ENCODE measurements at places on chromosomes 2 and 18.

DNA sequence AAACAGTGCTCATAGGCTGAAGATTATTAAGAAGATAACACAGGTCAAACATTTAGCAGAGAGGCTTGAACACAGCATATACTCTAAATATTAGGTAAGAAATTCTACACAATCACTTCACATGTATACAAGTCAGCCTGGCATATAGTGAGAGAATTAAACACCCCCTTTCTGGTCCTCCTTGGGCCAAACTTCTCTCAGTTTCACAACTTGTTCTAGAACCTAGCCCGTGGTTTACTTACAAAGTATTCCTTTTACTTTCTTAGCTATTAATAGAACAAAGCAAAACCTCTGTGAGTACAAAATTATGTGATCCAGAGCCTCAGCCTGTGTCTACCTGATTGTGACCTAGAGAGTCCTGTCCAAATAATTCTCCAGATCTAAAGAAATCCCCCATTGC is 562.8 kb downstream of the TNS1 start:
- DNase-seq = no peak

DNA sequence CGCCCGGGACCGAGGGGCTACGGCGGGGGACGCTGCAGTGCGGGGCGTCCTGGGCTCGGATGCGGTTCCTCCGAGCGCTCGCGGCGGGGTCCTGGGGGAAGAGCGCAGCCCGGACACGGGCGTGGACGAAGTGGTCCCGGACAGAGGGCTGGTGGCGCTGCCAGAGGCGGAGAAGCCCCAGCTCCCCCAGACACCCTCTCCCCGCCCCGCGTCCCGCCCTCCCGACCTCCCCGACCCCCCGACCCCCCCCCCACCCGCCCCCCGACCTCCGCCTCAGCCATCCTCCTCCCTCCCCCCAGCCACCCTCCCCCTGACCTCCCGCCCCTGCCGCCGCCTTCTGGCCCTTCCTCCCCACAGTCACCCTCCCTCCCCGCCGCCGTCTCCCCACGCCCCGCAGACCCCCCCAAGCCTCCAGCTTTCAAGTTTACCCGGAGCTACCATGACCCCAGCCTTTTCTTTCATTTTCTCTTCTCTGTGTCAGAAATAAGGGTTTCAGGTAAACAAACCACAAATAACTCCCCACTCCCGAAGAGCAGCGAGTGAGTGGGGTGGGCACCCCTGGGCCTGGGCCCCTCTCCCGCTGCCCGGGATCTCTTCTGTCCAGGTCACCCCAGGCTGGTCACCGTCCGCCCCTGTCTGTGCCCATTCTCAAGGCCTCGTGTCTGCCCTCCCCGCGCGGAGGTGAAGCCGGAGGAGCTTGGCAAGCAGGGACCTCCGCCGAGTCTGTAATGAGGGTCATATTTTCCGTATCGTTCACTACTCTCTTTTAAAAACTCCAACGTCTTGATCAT is 5.1 kb downstream of the NFATC1 start:
- peak; percentile 41 for DNase-seq

- DNase-seq = no peak
Observed at GRCh38 chr18:74522635-74523548, 11.4 kb upstream of the CNDP1 start.

DNA sequence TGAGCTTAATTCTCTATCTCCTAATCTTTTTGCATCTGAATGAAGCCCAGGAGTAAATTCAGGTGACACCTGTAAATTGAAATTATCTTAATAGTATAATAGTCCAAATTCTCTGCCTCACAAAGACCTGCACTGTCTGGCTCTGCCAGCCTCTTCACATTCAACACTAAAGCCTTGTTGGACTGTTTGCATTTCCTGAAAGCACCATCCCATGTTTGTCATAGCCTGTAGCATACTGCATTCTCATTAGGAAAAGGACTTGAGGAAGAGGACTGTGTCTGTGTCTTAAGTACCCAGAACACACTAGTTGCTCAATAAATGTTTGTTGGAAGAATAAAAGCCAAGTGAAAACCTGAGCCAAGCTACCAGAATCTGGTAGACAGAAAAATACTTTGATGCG is 42.9 kb upstream of the GRHL1 start:
- no peak for DNase-seq

- no peak for DNase-seq
Observed at GRCh38 chr2:227570615-227571014, 28.1 kb upstream of the SCYGR2 start.

DNA sequence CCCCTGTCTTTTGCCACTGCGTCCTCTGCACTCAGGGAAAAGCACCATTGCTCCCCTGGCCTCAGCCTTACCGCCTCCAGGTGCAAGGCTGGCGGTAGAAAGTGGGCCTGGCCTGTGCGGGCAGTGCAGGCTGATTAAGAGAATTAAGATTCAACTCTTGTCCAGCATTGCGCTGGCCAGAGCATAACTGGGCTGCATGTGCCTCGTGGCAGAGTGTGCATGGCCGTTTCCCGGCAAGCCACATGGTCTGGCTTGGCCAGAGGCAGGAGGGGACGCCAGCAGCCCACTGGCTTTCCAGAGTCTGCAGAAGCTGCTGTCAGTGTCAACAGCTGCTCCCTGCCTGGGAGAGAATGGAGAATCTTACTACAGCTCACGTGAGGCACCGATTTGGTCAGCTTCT is 12.3 kb downstream of the NTSR2 start:
- DNase-seq = no peak

DNA sequence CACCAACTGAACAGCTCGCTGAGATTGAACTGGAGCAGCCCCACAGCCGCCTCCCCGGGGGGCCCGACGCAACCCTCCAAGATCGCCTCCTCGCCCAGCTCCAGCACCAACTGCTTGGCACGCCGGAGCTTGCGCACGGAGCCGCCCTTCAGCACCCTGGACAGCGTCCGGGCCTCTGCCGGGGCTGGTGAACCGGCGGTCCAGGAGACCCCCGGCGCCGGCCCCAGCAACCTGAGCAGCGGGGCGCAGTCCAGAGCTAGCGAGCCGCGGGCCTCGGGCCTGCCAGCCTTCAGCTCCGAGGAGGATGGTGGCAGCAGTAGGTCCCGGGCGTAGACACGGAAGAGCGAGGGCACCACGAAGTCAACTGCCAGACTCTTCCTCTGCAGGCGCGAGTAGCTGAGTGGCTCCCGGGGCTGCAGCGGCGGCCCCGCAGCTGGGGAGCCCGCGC is 1.2 kb downstream of the ALK start:
- DNase-seq = peak; percentile 10

- no peak for DNase-seq
Observed at GRCh38 chr18:37452015-37452414, 113.6 kb downstream of the CELF4 start.

DNA sequence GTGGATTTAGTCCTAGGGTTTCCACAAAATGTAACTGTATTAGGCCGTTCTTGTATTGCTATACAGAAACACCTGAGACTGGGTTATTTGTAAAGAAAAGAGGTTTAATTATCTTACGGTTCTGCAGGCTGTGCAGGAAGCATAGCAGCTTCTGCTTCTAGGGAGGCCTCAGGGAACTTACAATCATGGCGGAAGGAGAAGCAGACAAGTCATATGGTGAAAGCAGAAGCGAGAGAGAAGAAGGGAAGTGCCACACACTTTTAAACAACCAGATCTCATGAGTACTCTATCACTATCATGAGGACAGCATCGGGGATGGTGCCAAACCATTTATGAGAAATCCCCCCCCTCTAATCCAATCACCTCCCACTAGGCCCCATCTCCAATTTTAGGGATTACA is 9.5 kb upstream of the CCDC68 start:
- DNase-seq = no peak

DNA sequence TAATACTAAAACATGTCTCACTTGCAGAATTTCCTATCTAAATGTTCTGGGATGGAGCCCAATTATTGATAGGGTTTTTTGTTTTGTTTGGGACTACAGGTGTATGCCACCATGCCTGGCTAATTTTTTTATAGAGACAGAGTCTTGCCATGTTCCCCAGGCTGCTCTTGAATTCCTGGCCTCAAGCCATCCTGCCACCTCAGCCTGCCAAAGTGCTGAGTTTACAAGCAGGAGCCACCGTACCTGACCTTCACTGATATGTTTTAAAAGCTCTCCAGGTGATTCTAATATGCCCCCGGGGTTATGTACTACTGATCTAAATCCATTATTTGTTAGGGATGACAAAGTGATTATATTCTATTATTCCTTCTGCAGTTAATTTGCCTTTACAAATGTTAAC is 2.2 kb downstream of the ELAC1 start:
- no peak for DNase-seq

- DNase-seq = no peak
Observed at GRCh38 chr18:62838475-62839098, 123.2 kb downstream of the PHLPP1 start.

All from effector memory CD8-positive, alpha-beta T cell (primary cell).